ENCODE measurements at places on chromosomes 11 and 22.

DNA sequence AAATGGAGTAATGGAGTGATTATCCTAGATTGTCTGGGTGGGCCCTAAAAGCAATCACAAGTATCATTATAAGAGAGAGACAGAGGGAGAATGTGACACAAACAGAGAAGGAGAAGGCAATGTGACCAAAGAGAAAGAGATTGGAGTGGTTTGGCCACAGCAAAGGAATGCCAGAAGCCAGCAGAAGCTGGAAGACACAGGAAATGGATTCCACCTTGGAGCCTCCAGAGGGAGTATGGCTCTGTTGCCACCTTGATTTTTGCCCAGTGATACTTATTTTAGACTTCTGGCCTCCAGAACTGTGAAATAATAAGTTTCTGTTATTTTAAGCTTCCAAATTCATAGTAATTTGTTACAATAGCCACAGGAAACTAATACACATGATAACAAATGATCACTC, 36.8 kb upstream of the OR5P2 start:
- DNase-seq = no peak

DNA sequence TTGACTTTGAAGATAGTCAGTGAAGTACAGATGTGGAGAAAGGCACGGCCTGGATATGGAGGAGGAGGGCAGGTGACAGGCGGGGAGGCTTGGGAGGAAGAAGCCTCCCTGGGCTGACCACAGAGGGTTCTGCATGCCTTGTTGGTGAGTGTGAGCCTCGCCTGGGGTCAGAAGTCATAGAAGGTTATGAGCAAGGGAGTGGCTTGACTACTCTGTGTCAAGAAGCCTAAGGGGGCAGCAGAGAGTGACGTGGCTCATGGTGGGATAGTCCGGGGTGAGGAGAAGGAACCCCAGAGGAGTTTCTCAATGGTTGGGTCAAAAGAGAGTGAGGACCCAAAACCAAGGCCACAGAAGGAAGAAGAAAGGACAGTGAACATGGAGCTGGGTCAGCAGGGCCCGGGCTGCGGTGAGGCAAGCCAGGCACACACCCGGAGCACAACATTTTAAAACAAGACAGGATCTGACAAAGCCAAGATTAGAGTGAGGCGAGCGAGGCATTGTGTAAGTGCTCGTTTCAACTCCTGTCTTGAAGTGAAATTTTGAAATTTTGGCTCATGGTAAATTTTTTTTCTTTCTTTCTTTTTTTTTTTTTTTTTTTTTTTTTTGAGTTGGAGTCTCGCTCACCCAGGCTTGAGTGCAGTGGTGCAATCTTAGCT, 31.9 kb downstream of the PDGFB start:
- DNase-seq = no peak

- DNase-seq = no peak
Measured at GRCh38 chr22:29842740-29843139, 4.7 kb upstream of the ASCC2 start.

DNA sequence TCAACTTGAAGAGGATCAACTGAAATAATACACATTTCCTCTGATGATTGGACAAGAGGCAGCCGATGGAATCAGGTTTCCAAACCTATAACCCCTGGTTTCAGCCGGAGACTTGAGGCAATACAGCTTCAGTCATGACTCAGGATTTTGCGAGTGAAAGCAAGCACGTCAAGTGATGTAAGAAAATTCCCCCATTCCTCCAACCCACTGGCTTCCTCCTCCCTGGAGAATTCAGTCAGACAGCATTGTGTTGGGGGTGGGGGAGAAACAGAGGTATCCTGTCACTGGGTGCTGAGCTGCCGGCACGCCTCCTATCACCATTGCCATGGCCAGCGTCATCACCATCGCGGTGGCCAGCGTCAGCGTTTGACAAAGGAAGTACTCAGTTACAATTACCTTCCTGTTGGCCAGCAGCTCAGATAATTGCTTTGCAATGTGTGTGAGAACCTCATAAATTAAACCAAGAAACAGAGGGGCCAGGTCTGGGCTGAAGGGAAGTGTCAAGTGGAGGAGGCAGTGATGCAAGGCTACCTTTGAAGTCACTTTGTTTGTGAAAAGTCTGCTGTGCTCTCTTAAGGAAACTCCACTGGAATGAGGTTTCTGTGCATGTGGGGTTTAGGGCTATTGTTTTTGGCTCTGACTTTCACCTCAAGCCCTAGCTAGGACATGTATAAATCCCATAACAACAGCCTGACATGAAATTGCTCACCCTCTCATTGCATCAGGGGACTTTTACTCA, 50.2 kb downstream of the LIF start:
- peak; percentile 76 for DNase-seq

DNA sequence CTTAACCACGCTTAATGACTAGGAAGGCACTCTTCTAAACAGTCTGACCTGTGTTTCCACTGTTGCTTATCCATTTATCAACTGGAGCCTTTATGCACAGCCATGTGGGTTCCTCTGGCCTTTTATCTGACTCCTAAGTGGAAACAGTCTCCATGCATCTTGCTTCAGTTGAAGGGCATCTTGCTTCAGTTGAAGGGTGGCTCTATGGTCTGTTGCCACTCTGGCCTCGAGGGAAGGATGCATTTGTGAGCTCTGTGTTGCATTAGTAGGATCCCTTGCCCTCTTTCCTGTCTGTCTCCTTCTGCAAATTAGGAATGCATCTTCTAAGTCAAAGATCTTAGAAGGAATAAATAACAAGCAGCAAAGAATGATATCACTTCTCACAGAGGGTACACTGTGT, 25.8 kb upstream of the C11orf96 start:
- no peak for DNase-seq

DNA sequence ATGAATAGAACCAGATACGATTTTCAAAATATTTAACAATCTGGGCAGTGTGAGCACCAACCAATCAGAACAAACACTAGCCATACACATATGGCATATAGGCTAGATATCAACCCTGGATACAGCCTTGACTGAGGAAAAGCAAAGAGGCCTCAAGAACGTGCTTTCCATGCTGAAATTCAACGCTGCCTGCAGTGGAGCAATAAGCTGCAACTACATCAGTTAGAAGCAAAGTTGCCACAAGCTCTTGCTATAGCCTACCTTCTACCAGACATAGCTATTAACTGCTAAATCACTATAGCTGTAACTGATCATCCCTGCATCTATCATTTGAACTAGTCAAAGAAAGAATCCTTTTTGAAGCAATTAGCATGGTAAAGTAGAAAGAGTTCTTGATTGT, 42.5 kb downstream of the DENND5A start:
- no peak for DNase-seq

DNA sequence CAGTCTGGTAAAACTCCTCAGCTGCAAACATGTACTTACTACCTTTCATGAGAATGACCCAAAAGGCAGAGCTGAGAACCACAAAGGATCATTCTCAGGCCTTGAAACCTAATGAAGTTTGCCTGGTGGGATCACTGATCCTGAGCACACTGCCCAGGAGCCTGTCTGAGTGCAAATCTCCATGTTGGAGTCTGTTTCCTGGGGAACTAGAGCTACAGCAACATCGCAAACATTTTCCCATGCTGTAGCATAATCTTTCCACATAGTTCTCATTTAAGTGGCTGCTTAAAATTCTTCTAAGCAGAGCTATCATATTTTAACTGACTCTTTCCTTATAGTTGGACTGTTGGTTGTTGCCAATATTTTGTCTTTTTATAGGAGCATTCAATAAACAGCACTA, 58.5 kb downstream of the GUCY1A2 start:
- no peak for DNase-seq

- DNase-seq = no peak
Measured at GRCh38 chr11:18527512-18527911, 770 bp upstream of the TSG101 start.

GRCh38 chr11:45171550-45171949, 25.1 kb downstream of the PRDM11 start:
- no peak for DNase-seq

DNA sequence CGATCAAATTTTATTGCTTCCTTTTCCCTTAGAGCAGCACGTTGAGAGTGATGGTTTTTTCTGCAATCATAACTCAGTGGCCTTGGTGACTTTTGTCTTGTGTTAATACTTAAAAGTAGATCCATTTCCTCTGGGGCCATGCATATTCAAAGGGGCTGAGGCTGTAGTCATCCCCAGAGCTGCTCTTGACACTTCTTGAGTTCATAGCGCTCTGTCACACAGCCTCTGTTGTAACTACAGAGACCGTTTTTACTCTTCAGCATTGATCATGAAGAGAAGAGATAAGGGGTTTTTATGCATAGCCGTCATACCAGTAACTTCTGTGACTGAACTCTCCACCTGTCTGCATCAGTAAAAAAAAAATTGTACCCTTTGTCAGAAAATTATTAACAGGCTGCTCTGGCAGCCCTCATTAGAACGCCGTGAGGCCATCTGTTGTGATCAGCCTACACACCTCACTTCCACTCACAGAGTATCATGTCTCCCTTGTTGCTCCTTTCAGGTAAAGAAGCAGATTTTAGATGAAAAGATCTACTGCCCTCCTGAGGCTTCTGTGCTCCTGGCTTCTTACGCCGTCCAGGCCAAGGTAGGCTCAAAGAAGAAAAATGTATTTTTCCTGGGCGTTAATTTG, 38.4 kb downstream of the NF2 start:
- DNase-seq = no peak

DNA sequence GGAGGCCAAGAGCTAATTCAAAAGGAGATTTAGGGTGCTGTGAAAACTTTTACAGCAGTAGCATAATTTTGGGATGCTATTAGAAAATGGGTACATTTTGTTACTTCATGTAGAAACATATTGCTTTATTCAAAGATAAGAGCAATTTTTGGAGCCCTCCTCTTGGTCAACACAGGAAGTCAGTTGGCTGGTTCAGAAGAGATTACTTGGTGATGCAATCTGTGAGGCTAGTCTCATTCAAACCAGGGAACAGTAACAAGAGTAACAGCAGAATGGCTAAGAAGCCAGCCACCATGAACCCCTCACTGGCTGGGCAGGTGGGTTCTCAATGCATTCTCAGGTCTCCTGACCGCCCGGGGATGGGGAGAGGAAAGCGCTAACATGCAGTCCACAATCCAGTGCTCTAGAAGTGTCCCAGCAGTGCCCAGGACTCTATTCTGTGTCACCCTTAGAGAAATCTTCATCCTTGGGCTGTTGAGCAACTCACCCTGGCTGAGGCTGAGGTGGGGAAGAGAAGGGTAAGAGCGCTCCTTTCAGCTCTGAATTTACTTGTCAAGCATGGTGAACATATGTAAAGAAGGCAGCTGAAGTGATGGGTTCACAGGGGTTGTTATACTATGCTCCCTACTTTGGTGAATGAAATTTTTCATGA, 262.2 kb upstream of the UBASH3B start:
- no peak for DNase-seq

- DNase-seq = no peak
Measured at GRCh38 chr11:46991391-46991790, 54.8 kb downstream of the CSTPP1 start.

DNA sequence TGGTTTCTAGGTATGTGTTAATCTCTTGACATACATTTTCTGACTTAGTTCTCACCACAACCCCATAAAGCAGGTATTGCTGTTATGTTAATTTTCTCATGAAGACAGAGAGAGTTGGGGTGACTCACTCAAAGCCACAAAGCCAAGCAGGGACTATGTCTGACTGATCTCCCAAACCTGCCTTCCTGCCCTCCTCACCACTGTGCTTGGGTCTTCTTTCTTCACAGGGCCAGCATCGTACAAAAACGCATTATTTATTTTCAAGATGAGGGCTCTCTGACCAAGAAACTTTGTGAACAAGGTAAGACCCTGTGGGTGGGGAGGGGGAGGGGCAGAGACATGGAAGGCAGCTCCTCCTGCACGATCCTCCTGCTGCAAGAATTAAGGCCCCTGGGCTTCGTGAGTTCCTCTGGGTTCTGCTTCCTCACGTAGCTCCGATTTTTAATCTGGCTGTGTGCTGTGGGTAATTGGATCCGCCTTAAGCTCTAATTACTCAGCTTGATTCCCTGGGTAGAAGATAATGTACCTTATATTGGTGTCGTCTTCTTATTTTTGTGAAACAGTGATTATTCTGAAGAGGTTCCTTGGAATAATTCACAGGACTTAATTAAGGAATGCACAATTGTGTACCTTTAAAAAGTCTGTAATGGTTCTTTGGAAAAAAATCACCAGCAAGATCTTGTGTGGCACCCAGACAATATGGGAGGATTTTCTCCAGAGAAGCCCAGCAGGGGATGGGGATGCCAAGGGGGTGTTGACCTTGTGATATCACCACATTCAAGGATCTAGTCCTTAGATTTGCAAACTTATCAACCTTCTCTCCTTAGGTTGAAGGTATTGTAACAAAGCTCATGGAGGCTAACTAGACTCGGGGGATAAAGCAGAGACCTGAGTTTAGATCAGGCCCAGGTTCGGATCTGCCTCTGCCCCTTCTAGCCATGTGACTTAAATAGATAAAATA, 112.9 kb downstream of the SPON1 start:
- DNase-seq = peak; percentile 67

- no peak for DNase-seq
Measured at GRCh38 chr22:44084044-44084772, 60.1 kb downstream of the PARVB start.

GRCh38 chr11:64096835-64097234, 61.1 kb downstream of the FLRT1 start:
- no peak for DNase-seq

DNA sequence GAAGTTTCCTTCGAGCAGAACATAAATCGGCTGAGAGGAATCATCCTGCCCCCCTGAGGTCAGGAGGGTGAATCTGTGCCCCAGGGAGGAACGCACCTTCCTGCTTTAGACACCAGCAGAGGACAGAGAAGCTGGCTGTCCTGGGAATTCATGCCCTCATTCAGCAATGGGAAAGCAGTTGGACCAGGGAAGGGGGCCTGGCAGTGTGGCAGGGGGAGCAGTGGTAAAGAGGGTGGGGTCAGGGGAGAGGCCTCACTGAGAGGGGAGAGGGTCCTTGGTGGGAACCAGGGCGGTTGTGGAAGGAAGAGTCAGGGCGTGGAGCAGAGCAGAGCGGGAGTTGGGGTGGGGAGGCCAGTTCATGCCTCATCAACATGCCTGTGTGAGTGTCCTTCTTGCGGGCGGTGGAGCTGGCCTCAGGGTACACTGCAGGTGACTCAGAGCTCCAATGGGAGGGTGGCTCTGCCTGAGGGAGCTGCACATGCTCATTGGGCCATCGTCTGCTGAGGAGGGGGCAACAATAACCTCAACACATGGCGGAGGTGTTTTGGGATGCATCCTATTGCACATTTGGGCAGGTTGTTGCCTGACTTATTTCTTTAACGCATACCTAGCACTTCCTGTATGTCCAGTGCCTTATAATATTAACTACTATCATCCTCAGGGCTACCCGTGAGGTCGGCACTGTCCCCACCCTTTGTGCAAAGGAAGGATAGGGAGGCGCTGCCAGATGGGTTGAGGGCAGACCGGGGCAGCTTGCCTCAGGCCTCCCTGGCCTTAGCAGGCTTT, 23.2 kb downstream of the MED15 start:
- DNase-seq = no peak

DNA sequence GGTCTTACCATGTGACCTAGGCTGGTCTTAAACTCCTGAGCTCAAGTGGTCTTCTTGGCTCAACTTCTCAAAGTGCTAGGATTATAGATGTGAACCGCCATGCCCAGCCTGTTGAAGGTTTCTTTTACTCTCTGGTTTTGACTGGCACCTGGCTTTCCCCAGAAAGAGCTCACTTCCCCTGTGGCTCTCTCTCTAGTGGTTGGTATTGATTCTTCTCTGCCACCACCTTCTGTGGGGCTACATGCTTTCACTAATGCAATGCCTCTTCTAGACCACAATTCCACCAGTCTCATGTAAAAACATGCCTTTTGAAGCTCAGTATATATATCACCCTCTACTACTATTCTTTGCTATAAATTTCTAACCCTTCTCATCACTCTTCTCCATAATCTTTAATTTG, 67.2 kb downstream of the CCDC83 start:
- peak; percentile 19 for DNase-seq

- no peak for DNase-seq
Measured at GRCh38 chr11:2942872-2943710, 13.9 kb upstream of the PHLDA2 start.

Data from activated T-cell treated with anti-CD3 and anti-CD28 coated beads, Interleukin-2, amount 50 U/mL, for 48 hours (primary cell).